NCI-H510A treated with DMSO at 0.1 percent for 48 hours (cell line): ENCODE measurements at places on chromosomes 2 and 18.

DNA sequence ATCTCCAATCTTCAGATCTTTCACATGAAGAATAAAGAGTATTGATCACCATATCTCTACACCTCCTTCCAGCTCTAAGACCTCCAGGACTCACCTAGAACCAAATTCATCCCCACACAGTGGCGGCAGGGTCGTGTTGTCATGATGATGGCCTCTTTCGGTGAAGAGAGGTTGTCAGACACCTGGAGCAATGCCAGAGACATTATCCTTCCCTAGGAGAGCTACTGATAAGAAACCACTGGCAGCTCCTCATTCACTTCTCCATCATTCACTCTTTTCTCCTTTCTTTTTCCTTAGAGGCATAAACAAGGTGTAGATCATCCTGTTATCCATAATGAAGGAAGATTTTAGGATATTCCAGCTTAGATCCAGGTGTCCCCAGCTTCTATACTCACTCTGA is 197.9 kb upstream of the TNP1 start:
- no peak for DNase-seq

GRCh38 chr2:37558623-37559022 is 112.8 kb downstream of the CDC42EP3 start:
- no peak for DNase-seq

GRCh38 chr2:218322768-218323525 is 30.6 kb upstream of the TMBIM1 start:
- DNase-seq: peak; percentile 96

- no peak for DNase-seq
These were observed 87.6 kb downstream of the SPATS2L start for GRCh38 chr2:200394045-200394444.

GRCh38 chr18:37222999-37223378 is 342.6 kb downstream of the CELF4 start:
- DNase-seq: peak; percentile 41

- DNase-seq: no peak
These were observed 11.1 kb upstream of the IL1RN start for GRCh38 chr2:113116100-113116958.

DNA sequence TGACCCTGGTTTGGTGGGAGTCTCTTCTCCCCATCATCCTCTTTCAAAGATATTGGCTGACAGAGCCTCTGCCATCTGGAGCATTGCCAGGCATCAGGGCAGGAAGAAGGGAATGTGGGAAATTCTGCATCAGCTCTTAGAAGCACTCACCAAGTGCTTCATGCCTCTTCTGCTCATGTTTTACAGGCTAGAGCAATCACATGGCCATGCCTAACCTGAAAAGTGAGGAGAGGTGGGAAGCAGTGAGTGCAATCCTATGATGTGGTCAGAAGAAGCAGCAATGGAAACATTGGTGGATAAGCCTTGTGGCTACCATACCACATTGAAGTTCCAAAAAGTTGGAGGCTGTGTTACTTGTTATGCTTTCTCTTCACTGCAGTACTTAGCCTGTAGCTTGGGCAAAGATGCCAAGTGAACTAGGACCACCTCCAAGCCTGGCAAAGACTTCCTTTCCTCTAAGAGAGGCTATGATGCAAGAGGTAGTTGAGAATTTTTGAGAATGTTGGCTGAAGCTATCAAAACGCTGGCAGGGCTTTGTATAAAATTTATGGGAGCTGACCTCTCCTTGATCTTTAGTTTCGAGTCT is 64.1 kb downstream of the BCL2L11 start:
- DNase-seq: peak; percentile 44

DNA sequence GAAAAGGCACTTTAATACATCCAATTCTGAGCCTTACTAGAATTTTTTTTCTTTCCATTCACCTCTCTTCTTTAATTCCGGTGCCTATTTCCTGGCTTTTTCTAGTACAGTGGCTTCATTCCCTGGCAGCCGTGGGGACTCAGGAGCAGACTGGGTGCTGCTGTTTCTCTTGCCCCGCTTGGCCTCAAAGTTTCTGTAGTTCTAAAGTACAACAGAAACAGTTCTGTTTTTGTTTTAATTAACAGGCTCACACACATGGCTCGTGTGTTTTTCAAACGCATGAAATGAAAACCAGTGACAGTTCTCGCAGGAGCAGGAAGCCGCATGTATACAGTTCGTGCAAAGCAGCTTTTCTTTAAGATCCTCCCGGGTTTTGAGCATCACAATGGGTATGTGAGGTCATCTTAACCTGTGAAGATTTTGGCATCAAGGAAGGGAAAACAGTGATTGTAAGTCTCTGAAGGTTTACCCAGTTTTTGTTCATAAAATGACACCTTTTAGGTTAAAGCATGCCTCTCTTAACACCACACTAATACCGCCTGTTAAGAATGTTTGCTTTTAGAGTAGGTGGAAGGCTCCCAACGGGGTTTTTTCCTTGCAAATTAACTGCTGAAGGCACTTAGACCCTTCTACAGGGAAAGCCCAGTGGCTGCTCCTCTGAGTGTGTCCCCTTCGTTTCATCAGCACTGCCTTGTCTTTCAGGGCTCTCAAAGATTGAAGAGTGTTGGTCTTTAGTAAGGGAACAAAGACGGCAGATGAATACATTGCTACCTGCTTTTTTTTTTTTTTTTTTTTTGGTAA is 5.8 kb downstream of the FZD7 start:
- no peak for DNase-seq

GRCh38 chr2:122078451-122078850 is 323.0 kb downstream of the TSN start:
- no peak for DNase-seq

DNA sequence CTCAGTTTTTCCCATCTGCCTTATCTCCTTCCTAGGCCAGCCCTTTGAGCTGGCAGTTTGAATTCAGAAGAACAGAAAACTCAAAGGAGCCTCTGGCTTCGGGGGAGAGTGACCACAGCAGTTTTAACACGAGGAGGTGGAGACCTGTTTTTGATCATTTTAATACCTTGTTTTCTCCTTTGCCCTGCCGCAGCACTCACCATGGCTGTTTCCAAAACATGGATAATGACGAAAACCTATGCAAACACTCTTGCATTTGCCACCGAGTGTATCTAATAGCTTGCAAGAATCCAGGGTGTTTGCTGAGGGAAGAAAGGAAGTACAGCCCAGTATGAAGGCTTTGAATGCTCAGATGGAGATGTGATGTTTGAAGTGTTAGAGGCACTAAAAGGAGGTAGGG is 167.1 kb downstream of the PRKCE start:
- DNase-seq: peak; percentile 61

DNA sequence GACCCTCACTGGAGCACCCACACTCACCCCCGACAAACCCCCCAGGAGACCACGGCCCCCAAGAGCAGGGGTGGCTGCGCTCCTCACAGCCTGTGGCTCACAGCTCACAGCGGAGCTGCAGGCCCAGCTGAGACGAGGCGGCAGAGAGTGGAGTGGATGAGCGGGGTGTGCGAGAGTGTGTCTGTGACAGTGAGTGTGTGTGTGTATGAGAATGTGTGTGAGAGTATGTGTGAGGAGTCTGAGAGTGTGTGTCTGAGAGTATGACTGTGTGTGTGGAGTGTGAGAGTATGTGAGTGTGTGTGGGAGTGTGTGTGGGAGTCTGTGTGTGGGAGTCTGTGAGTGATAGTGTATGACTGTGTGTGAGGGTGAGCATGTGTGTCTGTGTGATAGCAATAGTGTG is 55.3 kb upstream of the ID2 start:
- no peak for DNase-seq
